ENCODE measurements at places on chromosomes 2 and 18.
A peak's percentile ranks its signal among the peaks of the same experiment; 100 is the strongest.

- DNase-seq = no peak
Observed at GRCh38 chr2:230713331-230714135, 891 bp downstream of the CAB39 start.

- no peak for DNase-seq
Observed at GRCh38 chr18:12515550-12515949, 107.8 kb downstream of the PRELID3A start.

DNA sequence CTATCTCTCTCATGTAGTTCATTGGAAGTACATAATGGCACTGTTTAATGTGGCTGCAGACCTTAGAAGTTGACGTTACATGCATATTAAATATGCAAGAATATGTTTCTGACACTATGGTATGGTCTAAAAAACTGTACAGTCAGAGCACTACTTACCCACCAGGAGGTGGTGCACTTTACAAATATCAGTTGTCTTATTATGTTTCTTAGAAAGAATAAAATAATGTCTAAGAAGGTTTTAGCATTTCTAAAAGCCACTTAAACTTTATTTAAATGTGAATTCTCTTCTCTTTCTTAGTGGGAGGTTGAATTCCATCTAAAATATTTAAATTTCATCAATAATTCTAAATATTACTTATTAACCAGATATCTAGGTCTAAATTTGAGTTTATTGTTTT lies 4.3 kb downstream of the TMEFF2 start:
- DNase-seq = peak; percentile 18

GRCh38 chr2:115910270-115910669 lies 1467.8 kb downstream of the DPP10 start:
- no peak for DNase-seq

DNA sequence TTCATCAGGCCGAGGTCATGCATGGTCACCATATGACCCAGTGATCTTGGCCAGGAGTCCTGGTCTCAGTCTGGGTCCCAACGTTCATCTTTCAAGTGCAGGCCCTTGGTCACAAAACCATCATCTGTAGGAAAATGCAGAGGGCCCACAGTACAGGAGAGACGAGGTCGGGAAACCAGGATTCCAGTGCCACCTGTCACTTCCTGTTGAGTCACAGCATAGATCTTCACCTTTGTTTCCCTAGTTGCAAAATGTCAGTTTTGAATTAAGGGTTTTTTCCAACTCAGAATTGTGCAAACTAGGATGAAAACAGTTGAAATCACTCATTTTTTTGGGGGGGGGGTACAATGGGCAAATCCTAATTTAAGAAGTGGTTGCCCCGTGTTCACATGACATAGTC lies 162.2 kb downstream of the INSIG2 start:
- DNase-seq = no peak

GRCh38 chr2:226777611-226778010 lies 22.0 kb downstream of the IRS1 start:
- no peak for DNase-seq

- no peak for DNase-seq
Observed at GRCh38 chr2:160838691-160839090, 321.5 kb upstream of the TANK start.

- no peak for DNase-seq
Observed at GRCh38 chr18:79606621-79607331, 72.8 kb upstream of the CTDP1 start.

DNA sequence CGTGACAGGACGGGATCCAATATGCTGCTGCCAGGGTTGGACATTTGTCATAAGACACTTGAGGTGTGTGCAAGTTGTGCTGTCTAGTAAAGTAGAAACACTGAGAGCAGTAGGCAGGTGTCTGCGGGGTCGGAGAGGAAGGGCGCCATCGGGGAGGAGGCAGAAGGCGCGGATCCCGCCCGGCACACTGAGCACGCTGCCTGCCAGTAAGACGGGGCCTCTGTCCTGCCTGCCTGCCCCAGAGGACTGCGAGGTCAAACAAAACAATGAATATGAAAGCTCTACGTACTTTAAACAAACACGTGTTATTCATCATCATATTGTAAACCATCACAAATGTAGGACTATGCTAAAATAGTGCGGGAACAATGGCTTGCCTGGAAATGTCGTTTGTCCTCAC lies 349.3 kb upstream of the SALL3 start:
- DNase-seq = no peak

GRCh38 chr18:1848716-1849115 lies 722.6 kb downstream of the METTL4 start:
- DNase-seq = no peak

- peak; percentile 69 for DNase-seq
Observed at GRCh38 chr2:236703373-236703709, 133.7 kb downstream of the ACKR3 start.

GRCh38 chr18:79203017-79203605 lies 133.9 kb downstream of the ATP9B start:
- no peak for DNase-seq

- DNase-seq = no peak
Observed at GRCh38 chr18:26710470-26711096, 154.9 kb downstream of the AQP4 start.

DNA sequence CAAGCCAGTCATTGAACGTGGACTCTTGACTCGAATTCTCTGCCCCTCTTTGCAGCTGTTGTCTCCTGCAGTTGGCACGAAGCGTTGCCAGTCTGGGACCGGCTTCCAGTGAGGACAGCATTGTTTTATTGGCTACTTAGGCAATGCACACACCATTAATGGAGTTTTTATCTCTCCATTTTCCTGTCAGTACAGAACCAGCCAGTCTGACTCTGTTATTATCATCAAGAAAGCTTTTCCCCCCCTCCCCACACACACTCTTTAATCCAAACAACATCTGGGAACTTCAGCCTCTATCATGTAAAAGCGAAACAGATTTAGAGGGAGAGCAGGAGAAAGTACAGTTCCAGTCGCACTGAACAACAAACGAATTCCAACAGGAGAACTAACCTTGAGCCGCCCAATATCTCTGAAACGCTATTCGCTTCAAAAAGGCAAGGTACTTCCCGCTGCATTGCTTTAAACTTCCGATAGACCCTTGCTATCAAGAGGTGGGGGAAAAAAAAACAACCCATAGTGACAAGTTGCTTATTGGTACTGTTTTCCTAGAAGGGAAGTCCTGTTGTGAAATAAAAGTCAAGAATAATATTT lies 38.2 kb downstream of the ACVR1 start:
- no peak for DNase-seq

GRCh38 chr2:67616749-67617148 lies 219.6 kb downstream of the ETAA1 start:
- no peak for DNase-seq

- DNase-seq = no peak
Observed at GRCh38 chr2:155905657-155906056, 426.9 kb downstream of the NR4A2 start.

GRCh38 chr2:202911203-202911511 lies 316 bp downstream of the WDR12 start:
- no peak for DNase-seq

- no peak for DNase-seq
Observed at GRCh38 chr2:183253441-183254130, 129.3 kb downstream of the NUP35 start.

DNA sequence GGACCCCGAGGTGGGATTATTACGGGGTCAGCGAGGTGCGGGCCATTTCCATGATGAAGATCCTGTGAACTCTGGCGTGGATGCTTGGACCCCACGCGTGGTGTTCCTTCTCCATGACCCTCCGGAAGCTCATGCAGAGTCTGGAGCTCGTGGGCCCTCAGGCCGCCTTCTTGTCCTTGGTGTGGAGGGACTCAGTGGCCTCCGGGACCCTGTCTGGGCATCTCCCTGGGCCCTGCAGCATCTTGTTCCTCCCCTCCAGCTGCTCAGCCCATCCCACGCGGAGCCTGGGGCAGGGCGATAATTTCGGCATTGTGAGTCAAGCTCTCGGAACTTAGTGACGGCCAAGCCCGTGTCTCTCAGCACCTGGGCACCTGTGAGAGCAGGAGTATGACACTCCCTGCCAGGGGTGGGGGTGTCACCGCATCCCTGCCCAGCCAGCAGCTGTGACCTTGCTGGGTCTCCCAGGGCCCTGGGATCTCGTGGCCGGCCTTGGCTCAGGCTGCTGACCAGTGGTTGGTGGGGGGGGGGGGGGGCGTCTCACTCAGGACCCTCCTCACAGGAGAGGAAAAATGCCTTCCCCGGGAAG lies 24.6 kb downstream of the RTP5 start:
- no peak for DNase-seq

GRCh38 chr2:161316701-161317100 lies 8.5 kb downstream of the PSMD14 start:
- no peak for DNase-seq

DNA sequence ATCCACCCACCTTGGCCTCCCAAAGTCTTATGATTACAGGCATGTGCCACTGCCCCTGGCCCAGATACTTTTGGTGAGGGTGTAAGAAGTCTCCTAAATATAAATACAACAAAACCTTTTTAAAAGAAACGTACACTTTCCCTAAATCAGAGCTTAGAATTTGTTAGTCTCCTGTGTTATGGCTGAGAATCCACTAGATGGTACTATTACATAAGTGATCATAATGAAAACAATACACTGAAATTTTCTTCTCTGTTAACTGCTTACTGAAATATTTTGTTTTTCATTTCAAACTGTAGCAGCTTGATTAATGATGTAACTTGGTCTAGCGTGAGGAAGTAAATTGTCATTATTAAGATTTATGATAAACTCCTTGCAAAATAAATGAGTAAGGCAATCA lies 74.8 kb upstream of the FAM98A start:
- no peak for DNase-seq

- DNase-seq = peak; percentile 20
Observed at GRCh38 chr2:117832905-117833613, 18.6 kb downstream of the DDX18 start.

DNA sequence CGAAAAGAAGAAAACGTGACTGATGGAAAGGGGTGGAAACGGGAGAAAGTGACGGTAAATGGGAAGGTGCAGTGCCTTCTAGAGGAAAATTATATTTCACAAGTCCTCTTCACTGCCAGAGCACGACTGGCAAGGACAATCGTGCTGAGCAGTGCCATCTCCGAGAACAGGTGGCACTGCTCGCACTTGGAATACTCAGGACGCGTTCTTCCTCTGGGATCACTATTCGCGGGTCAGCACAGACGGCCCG lies 364 bp downstream of the STAT1 start:
- no peak for DNase-seq

- DNase-seq = no peak
Observed at GRCh38 chr2:28608500-28609424, 112.9 kb downstream of the PLB1 start.

- DNase-seq = no peak
Observed at GRCh38 chr2:142031656-142032055, 99.2 kb downstream of the LRP1B start.

- DNase-seq = no peak
Observed at GRCh38 chr2:227610123-227610522, 4.5 kb downstream of the SCYGR3 start.

GRCh38 chr2:74029714-74030397 lies 45.1 kb downstream of the TET3 start:
- DNase-seq = no peak

- no peak for DNase-seq
Observed at GRCh38 chr18:26271917-26272549, 45.8 kb downstream of the TAF4B start.

DNA sequence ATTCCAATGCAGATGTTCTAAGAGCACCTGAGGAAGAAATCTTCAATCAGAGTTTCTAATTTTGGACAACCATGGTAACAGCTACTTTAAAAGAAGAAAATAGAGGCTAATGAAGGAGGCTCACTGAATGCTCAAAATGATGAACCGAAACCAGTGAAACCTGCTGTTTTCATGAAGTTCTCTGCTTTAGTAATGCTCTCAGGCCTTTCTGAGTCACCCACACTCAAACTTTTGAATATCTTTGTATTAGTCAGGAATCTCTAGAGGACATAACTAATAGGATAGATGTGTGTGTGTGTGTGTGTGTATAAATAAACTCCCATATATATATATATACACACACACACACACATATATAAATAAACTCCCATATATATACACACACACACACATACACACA lies 76.9 kb upstream of the RIT2 start:
- no peak for DNase-seq

DNA sequence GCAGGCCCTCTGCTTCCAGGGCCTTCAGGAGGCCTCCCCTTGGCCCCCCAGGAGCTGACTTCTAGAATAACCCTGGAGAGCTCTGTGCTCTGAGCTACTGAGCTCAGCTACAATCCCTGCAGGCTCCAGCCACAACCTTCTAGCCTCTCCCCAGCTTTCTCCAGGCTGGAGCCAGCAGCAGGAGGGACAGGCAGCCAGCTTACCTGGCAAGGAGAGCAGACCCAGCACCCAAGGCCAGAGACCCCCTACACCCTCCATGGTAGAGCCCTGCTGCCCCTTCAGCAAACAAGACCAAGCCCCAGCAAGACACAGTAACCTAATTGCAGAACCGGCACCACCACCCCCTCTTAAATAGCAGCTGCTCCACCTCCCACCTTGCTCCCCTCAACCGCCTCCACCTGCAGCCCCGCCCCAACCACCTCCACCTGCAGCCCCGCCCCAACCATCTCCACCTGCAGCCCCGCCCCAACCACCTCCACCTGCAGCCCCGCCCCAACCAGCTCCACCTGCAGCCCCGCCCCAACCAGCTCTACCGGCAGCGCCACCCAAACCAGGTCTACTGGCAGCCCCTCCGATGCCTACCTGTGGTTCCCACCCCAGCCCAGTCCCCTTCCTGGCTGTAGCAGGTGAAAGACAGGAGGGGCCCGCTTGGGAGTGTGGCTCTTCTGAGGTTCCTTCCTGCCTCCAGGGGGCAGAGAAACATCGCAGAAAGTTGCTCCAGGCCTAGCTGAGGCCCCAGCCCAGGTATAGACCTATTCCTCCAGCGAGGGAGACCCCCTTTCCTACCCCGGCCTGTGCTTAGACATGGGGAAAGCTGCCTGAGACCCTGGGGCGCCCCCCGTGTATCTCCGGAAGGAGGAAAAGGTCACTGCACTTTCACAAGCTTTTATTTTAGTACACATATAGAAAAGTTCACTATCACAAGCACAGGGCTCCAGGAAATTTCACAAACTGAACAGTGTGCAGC lies at the start of gene ASTL:
Gene ASTL, minus strand, starts transcription at position 324 of the 967 bp plus-strand sequence. Its CDS starts 66 bp downstream, at position 258.
- peak; percentile 38 for DNase-seq

GRCh38 chr2:163737190-163737439 lies 1.3 kb upstream of the FIGN start:
- no peak for DNase-seq

DNA sequence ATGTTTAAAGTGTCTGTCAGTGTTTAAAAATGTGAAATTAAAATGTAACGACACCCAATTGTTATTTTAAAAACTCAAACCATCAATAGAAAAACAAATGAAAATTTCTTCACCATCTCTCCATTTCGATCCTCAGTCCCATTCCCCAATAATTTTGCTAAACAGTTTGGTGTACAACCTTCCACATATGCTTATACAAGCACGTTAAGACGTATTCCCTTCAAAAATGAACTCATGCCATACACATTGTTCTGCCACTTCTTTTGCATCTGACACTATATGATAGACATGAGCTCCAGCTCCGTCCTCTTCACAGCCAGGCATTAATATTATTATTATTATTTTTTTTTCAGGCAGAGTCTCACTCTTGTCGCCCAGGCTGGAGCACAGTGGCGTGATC lies 14.1 kb upstream of the MYCN start:
- no peak for DNase-seq

- no peak for DNase-seq
Observed at GRCh38 chr18:63160172-63160995, 159.2 kb downstream of the BCL2 start.

All from T47D (cell line).